ENCODE measurements at places on chromosomes 11 and 22.

GRCh38 chr22:35558031-35558430 lies 17.4 kb downstream of the RASD2 start:
- DNase-seq = no peak

- no peak for DNase-seq
Measured at GRCh38 chr11:75582895-75583717, 21.1 kb downstream of the SERPINH1 start.

DNA sequence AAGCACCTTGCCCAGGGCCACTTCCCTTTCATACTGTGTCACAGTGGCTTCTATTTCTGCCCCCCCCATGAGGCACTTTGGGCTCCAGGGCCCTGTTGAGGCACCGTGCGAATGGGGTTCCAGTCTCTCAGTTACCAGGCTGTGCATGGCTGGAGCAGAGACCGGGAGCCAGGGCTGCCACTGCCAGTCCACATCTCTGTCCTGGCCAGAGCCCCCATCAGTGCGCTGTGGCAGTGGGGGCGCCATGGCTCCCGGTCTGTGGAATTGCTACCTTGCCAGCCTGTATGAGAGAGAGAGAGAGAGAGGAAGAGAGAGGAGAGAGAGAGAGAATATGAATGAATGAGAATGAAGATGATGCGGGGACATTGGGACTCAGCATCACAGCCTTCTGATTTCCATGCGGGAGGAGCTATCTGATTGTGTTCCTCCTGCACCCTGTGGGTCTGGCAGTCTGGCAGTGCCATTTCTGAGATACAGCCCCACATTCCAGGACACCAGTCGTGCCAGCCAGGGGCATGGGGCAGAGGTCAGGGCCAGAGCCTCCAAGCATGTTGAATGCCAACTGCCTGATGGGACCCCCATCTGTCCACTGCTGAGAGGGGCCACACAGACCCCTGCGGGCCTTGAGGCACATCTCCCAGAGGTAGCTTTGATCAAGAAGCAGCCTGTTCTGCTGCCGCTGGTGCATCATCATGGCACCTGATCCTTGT lies 279.8 kb downstream of the TBC1D22A start:
- no peak for DNase-seq

- no peak for DNase-seq
Measured at GRCh38 chr11:12177739-12178338, 67.4 kb downstream of the MICAL2 start.

GRCh38 chr11:16790486-16791190 lies 52.2 kb downstream of the C11orf58 start:
- no peak for DNase-seq

- DNase-seq = no peak
Measured at GRCh38 chr11:67651976-67652781, 1.6 kb upstream of the ACY3 start.

DNA sequence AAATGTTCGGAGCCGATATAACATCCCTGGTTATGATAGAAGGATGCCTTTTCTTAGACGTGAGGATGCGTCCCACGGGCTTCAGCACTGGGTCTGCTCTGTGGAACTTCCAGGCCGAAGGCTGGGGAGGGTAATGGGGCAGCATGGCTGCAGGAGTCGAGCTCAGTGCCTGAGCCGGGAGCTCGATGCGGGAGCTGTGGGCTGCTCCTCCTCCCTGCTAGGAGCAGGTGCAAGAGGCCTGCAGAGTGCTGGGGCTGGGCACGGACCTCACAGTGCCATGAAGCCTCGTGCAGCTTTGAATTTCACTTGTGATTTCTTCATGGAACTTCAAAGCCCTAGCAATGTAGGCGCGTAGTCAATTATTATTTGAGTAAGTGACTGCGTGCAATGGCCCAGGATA lies 6.0 kb downstream of the TUBA8 start:
- DNase-seq = no peak

DNA sequence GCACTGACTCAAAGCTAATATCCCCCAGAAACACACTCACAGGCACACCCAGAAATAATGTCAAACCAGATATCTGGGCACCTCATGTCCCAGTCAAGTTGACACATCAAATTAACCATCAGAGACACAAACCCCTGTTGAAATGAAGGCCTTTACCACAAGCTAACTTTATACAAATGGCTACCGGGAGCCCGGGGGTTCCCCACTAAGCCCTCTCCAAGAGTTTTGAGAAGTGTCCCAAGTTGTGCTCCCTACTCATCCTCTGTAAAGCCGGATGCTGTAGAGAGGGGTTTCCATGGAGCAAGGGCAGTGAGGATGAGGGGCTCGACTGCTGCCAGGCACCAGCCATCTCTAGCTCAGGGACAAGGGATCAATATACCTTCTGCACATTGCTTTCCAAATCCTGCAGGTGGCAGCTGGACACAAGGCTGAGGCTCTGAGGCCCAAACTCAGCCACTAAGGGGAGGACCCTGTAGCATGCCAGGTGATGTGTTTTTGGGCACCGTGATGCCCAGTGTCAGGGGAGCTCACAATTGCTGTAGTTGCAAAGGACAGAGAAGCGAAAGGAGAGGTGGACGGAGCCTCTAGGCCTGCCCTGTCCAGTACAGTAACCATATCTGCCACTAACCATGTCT lies 145.7 kb downstream of the TTC17 start:
- DNase-seq = peak; percentile 44

GRCh38 chr11:95451682-95452081 lies 220.7 kb upstream of the SESN3 start:
- no peak for DNase-seq

GRCh38 chr11:1297576-1298473 lies 11.6 kb downstream of the TOLLIP start:
- no peak for DNase-seq

DNA sequence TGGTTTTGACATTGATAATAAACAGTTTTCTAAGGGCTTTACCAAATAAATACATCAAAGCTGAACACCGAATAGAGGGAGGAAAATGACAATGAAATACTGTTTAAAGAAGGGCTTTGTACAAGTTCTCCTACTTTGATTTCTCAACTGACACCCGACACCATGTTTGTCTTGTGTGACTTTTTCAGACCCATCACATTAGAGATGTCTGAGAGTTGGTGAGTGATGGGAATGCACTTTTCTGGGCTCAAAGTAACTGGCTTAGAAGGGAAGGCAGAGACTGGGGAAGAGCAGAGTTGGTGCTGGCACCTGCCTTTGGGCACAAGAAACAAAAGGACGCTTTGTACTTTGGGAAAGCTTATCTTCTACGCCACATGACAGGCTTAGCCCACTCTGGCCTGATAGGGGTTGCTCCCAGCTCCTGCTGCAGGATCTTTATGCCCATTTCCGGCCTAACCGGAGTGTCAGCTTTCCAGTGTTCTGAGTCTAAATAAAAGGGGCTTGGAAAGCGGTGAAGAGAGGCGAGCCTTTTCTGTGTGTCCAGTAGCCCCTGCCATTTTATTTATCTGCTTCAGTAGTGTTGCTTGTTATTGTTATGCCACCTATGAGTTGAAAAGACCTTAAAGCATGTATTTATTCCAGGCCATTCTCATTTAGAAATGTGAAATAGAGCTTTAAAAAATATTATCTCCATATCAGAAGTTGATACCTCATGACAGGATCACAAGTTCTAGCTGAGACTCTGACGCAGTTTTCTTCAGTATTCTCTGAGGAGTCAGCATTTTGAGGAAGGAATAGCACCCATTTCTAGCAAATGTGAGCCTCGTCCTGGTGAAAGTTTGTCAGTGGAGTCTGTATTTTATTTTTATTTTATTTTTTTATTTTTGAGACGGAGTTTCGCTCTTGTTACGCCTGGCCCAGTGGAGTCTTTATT lies 24.2 kb downstream of the KREMEN1 start:
- no peak for DNase-seq

DNA sequence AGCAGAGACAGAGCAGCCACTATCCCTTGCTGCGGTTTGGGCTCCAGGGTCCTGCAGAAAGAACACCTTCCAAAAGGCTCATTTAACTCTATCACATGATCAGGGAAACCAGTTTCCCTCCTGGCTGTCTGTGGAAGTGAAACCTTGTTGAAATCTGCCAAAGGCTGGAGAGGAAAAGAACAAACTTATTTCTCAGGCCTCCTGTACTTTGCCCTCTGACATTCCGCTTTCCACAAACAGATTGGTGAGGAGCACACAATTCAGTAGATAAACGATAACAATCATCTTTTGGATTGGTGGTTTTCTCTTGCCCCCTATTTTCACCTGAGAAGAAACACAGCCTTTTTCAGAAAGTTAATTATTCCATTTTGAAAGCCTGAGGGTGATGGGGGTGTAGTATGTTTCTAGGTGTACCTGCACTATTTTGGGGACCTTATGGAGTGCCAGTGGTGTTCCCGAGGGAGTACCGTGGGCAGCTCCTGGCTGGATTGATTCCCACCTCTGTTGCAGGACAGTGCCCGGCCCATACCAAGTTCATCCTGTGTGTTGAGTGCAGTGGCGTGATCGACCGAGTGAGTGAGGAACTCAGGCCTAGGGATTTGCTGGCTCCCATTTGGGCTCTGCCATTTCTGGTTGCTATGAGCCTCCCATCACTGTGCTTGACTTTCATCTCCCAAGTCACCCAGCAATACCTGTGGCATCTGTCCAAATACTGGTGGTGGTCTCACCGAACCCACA lies 102.0 kb downstream of the TBC1D22A start:
- DNase-seq = no peak
